ENCODE measurements at places on chromosomes 4 and X. TPM values are rescaled to one million over a fixed set of nuclear protein-coding genes. Genes with fewer than 3 reads are reported as not detected.

The GPRASP1 gene
- 0.50 TPM for polyA plus RNA-seq

The ZNF157 gene
- 0.08 TPM for polyA plus RNA-seq

The OTC gene
- not detected for polyA plus RNA-seq

The AKAP4 gene
- not detected for polyA plus RNA-seq

The MRFAP1L1 gene
- polyA plus RNA-seq: 46.1 TPM

The TMEM271 gene
- not detected for polyA plus RNA-seq

The EREG gene
- polyA plus RNA-seq: 39.7 TPM

The NMU gene
- polyA plus RNA-seq: 0.13 TPM

The SLITRK4 gene
- polyA plus RNA-seq: not detected

The CPZ gene
- polyA plus RNA-seq: 0.21 TPM

The PRDX4 gene
- polyA plus RNA-seq: 212 TPM

The OFD1 gene
- 14.4 TPM for polyA plus RNA-seq

The OPRPN gene
- polyA plus RNA-seq: not detected

The PGM2 gene
- polyA plus RNA-seq: 11.0 TPM

GRCh38 chr4:26432419-26432818 is 57.9 kb downstream of the CCKAR start:
- DNase-seq: no peak

- DNase-seq: no peak
Observed at GRCh38 chr4:6854098-6854744, 55.4 kb upstream of the TBC1D14 start.

GRCh38 chr4:20378181-20378580 is 126.5 kb downstream of the SLIT2 start:
- DNase-seq: no peak

- no peak for DNase-seq
Observed at GRCh38 chrX:65407157-65407626, 127.4 kb downstream of the LAS1L start.

DNA sequence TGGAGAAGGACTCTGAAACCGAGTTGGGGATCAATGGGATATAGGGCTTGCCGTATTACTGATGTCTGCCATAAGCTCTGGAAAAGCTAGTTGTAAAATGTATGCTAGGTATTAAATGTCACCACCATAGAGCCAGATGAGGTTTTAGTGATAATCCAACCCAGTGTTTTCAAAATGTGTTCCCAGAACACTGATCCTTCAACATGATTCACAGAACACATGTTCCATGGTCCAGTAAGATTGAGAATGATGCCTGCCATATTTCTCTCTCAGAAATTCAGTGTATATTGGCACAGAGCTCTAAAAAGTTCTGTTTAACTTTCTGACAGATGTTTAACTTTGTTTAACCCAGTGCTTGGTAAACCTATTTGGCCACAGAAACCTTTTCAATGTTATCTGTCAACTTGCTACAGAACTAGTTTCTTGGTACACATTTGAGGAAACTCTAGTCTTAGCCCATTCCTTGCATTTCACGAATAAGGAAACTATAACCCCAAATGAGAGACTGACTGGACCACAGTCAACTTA is 160.2 kb downstream of the PALLD start:
- DNase-seq: no peak

DNA sequence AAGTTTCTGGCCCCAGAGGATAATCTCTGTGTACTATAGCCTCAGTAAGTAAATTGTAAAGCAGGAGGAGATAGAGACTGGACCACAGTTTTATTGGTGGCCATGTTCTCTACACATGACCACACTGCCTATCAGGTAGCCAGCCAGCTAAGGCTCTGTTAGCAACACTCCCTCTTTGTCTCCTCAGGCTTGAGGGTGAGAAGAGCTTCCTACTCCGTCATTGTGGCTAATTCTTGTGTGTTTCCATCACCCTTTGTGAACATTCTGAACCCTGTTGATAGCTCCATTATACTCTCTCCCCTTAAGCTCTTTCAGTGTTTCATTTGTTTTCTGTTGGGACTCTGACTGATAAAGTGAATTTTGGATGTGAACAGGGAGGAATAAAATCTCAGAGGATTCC is 233.4 kb downstream of the CFAP299 start:
- no peak for DNase-seq

GRCh38 chr4:174058846-174059245 is 224.6 kb downstream of the FBXO8 start:
- DNase-seq: no peak

GRCh38 chrX:145910017-145910416 is 92.4 kb downstream of the SLITRK2 start:
- no peak for DNase-seq

DNA sequence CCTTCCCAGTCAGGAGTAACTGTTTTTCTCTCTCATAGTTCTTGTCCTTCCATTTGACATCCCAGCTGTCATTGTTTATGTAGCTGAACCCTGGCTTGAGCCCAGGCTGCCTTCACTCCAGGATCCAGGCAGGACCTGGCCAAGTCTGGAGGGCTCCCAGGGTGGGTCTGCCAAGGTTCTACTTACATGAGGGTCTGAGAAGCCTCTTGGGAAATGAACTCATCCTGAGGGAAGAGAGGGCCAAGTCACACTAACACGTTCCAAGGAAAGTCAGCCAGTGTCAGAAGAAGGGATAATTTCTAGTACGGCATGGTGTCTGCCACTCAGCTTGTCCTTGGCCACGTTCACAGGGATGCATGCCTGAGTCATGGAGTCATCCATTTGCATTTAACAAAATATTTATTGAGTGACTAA is 54.8 kb upstream of the SRD5A3 start:
- no peak for DNase-seq

DNA sequence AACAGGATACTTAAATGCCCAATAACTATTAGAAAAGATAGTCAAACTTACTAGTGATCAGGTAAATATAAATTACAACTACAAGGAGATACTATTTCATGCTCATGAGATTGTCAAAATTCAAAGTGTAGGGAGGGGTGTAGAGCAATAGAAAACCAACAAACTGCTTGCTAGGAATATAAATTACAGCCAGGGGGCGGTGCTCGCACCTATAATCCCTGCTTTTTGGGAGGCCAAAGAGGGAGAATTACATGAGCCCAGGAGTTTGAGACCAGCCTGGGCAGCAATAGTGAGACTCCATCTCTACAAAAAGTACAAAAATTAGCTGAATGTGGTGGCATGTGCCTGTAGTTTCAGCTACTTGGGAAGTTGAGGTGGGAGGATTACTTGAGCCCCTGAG is 556.5 kb upstream of the NR3C2 start:
- DNase-seq: peak; percentile 4

GRCh38 chrX:46029777-46030176 is 515.4 kb downstream of the ZNF674 start:
- DNase-seq: no peak

DNA sequence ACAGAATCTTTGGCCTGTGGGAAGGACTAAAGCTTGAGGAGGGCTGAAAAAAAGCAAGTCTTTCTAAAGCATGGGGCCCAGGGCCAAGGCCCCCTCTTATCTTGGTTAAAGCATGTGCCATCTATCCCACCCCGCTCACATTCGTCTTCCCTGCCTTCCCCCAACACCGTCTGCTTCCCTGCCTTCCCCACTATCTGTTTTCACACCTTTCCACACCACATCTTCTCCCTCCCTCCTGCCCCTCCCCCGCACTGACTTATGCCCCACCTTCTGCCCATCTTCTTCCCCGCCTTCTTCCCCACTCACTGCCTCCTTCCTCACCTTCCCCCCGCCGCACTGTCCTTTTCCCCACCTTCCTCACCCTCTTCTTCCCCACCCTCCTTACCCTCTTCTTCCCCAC is 890 bp upstream of the NAP1L5 start:
- DNase-seq: no peak

- DNase-seq: no peak
Observed at GRCh38 chrX:16797358-16797757, 11.1 kb downstream of the TXLNG start.

GRCh38 chr4:14095831-14096230 is 468.3 kb upstream of the BOD1L1 start:
- no peak for DNase-seq

DNA sequence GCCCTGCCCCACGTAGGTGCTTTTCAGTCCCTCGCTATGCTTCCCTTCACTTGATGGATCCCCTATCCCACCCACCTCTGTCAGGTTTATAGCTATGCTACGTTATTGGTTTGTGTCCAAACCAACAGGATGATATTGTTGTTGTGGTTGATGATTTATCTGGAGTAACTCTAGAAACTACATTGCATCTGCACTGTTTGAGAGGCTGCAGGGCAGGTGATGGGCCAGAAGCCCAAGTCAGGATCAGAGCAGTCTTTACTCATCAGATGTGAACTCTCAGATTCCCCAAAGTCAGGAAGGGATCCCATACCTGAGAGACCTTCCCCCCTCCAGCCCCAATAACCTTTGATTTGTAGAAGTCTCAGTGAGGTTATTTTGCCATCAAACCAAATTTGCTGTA is 34.7 kb downstream of the ARX start:
- DNase-seq: no peak

DNA sequence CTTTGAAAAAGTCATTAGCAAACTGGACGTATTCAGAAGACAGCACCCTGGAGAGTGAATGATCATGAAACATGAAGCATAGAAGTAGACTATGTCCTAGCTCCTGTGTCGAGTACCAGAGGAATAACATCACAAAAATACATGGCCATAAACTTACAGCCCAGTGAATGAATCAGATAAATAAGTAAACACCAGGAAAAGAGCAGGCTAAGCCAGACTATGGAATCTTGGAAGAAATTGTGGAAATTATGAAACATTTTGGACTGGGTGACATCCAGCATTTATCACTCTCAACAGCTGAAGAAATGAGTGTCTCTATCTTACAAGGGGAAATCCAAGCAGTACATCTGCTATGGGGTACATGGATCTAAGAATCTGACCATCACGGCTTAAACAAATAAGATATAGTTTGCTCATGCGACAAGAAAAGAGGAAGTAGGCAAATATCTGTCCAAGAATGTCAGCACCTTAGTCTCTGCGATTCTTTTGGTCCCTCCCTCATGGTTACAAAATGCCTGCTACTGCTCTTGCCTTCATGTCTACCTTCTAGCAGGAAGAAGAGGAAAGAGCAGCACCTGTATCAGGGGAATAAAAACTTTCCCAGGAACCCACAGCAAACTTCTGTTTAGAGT is 481.5 kb downstream of the BCOR start:
- DNase-seq: no peak

DNA sequence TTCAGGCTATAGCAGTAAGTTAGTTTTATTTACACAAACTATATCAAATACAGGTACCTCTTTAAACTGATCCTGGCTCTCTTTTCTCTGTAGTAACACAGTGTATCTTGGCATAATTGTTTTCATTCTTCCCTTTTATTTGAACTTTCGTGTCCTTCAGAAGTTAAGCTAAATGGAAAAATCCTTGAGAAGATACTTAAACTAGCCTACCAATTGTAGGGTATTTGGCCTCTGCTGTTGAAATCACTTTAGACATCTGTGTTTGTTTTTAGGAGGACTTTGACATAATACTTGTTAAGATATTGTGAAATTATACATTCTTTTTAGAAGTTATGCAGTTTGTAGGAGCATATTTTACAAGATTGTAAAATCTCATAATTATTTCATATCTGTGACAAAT is 90.3 kb upstream of the GK2 start:
- no peak for DNase-seq

DNA sequence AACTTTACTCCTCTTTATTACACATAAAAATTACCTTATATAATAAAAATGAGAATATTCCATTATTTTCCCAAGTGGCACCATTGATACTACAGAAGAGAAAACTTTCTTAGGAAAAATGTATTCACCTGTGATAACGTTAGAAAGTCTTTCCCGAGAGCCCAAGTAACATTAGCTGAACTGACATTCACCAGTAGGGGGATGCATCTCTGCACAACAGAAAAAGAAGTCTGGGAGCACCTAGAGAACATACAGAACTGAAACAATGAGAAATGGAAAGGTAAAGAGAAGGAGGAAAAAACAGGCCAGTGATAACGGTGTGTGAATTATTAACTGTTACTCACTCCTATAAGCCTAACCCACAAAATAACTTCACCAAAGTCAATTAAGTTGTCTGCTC is 423.3 kb downstream of the CENPC start:
- DNase-seq: no peak

DNA sequence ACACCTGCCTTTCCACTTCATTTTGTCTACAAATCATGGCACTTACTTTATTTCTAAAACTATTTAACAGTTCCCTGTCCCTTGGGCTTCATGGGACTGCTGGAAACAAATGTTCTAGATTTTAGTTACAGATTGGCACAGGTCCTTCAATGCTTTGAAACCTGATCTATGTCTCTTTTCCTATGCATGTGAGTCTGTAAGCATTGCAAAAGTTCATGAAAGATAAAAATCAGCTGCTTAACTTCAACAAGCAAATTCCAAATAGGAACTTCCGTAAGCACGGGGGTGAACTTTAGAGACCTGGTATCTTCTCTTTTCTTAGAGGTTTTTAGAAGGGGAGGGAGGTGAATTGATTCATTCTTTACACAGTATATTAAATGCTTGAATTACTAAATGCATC is 9.5 kb downstream of the LGI2 start:
- DNase-seq: no peak

DNA sequence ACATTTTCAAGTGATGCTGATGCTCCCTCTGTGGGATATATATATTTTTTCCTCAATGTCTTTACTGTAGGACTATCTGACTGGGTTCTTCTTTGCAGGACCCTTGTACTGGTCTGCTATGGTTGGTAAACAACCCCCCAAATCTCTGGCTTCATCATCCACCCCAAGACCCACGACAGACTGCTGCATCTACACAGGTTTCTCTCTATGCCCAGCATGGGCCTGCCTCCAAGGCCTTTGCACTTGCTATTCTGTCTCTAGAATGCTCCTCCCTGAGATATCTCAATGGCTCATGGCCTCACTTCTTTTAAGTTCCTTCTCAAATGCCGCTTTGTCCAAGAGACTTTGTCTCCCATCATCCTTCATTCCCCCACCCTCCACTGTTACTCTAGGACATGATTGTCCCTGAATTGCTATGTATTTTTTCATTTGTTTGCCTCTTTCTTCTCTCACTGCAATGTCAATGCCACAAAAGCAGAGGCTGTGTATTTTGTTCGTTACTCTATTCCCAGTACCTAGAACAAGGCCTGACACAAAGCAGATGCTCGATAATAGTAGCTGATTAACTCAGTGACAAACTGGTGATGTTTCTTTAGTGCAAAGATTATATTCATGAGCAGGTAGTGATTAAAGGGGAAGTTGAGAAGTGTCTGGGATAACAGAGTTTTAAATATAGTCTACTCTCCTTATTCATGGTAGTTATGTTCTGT is 6.6 kb downstream of the EVC start:
- DNase-seq: no peak

- DNase-seq: no peak
Observed at GRCh38 chr4:153198719-153199118, 5.5 kb upstream of the TRIM2 start.

GRCh38 chr4:112766422-112766821 is 129.5 kb downstream of the LARP7 start:
- peak; percentile 23 for DNase-seq
